Activated CD4-positive, alpha-beta memory T cell treated with anti-CD3 and anti-CD28 coated beads for 36 hours (primary cell): ENCODE measurements at places on chromosomes 2 and 18. TPM values are rescaled to one million over a fixed set of nuclear protein-coding genes. Genes with fewer than 3 reads are reported as not detected.

GRCh38 chr2:10360850-10361588 is 58.3 kb downstream of the HPCAL1 start:
- no peak for DNase-seq

GRCh38 chr2:46901611-46902010 is 14.0 kb downstream of the MCFD2 start:
- no peak for DNase-seq

DNA sequence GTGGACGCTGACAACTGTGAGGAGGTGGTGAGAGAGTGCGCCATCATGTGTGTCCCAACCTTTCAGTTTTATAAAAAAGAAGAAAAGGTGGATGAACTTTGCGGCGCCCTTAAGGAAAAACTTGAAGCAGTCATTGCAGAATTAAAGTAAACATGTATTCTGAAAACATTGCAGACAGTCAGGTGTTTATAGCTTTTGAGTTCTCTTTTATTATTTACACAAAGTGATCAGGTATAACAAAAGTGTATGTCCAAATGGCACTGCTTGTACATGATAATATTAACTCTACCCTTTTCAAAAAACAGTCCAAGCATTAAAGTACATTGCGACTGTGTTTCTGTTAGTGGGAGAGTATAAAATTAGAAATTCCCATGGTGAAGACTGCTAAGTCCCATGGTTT is 2.2 kb downstream of the TXNDC2 start:
- DNase-seq = no peak

DNA sequence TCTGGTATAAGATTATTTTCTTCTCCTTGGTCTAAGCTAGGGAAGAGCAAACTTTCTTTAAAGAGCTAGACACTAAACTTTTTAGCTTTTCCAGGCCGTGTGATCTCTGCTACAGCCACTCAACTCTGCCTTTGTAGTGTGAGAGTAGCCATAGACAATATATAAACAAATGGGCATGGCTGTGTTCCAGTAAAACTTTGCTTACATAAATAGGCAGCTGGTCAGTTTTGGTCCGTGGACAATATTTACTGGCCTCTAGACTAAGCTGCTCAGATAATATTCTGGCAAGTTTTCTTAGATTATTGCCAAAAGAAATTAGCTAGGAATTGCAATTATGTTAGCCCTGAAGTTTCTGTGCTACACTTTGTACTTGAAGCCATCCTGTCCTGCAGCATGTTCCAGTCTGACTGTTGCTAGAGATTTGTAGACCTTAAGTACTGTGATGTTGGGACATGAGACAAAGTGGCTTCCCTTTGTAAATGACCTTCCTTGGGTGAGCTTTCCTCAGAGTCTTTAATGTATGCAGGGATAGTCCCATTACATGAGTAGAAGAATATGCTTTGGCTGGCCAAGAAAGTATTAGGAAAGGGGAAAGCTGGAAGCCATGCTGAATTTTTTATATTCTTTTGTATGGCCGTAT is 126.9 kb downstream of the SOX11 start:
- DNase-seq = no peak

- no peak for DNase-seq
These were observed 338.0 kb downstream of the OSR1 start for GRCh38 chr2:19020144-19021099.

DNA sequence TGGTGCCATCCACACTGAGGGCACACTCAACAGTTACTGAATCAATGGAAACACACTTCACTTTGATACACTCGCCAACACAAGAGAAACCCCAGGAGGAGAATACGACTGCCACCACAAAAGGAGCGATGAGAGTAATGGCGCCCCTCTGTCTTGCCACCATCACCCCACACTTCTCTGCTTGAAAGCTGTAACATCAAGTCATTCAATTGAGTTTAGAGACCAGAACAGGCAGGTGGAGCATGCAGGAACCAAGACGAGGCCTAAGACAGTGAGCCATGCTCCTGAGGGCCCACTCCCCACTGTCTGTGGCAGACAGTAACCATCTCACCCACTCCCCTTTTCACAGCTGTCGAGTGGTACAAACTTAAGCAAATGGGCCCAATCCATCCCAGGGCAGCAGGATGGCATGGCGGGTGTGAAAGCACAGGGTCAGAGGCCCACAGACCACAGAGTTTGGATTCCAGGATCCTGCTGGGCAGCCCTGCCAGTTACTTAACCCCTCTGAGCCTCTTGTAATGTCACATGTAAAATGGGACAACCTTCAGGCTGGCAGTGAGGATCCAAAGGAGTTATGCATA is 101.9 kb downstream of the TNS1 start:
- no peak for DNase-seq

- peak; percentile 52 for DNase-seq
These were observed 8.7 kb downstream of the FAM178B start for GRCh38 chr2:96977631-96978195.

GRCh38 chr2:182245963-182246362 is 180.9 kb downstream of the PDE1A start:
- DNase-seq = no peak

GRCh38 chr2:16321872-16322271 is 343.8 kb downstream of the CYRIA start:
- DNase-seq = no peak

- no peak for DNase-seq
These were observed 191.8 kb upstream of the RBBP8 start for GRCh38 chr18:22741318-22741717.

GRCh38 chr18:4024702-4025101 is 430.4 kb downstream of the DLGAP1 start:
- no peak for DNase-seq

GRCh38 chr18:37653618-37654017 is 88.0 kb upstream of the CELF4 start:
- DNase-seq = no peak

Gene ITGB6
- not detected for total RNA-seq

Gene TMEM185B
- total RNA-seq = 19.7 TPM

Gene HTR2B
- total RNA-seq = not detected

Gene IL36RN
- total RNA-seq = not detected

Gene UGT1A5
- not detected for total RNA-seq

Gene SERPINB3
- total RNA-seq = not detected
